HFF-Myc (cell line): ENCODE measurements at places on chromosomes 3 and 15.

GRCh38 chr3:67447393-67447792 lies 207.0 kb downstream of the SUCLG2 start:
- no peak for DNase-seq

GRCh38 chr3:66819993-66820501 lies 178.1 kb upstream of the KBTBD8 start:
- no peak for DNase-seq

GRCh38 chr15:28985691-28986090 lies 99.9 kb downstream of the APBA2 start:
- no peak for DNase-seq

DNA sequence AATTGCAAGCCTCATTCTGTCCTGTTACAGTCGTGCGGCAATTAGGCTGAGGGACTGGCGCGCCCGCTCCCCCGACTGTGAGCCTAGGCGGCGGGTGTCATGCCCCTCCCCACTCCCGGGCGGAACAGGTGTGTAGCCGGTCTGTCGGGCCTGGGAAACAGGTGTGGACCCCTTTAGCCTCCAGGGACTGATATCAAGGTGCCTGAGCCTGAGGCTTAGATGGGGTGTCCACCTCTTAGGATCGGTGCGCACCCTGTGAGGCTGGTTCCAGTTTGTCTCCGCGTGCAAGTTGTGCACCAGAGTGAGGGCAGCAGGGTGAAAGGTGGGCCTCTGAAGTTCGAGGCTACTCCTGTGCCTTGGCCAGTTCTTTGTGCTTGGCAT lies 686 bp downstream of the VPS8 start:
- no peak for DNase-seq

DNA sequence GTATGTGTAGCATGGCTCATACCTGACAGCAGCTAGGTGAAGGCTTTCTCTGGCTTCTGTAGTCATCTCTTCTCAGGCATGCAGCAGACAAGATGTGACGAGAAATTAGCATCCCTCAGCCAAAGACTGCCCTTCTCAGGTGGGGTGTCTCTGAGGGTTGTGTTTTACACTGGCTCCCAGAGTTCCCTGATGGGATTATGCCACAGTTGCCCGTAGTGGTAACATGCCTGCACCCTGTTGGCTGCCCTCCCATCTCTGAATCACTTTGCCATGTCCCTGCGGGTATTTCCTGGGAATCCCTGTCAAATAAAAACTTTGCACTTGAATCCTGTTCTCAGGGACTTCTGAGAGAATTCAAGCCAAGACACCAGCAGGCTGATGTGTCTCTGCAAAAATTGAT lies 70.5 kb downstream of the LRTM1 start:
- DNase-seq: no peak

DNA sequence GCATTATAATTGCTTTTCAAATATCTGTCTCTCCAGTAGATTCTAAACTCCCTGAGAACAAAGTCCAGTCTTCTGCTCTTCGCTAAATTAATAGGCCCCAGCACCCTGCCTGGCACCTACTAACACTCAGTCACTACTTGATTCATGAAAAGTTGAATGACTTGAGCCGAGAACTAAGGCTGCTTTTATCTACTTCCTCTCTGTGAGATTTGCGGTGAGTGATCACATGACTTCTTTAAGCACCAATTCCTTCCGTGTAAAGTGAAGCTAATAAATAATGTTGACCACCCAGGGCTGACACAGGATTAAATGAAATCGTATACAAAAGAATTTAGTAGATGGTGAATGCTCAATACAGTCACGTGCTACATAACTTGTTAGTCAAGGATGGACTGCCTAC lies 44.6 kb upstream of the PGPEP1L start:
- no peak for DNase-seq

GRCh38 chr3:139533781-139534454 lies 5.6 kb downstream of the RBP1 start:
- no peak for DNase-seq

GRCh38 chr3:108008106-108008505 lies 82.7 kb downstream of the CD47 start:
- no peak for DNase-seq
